Suppressor macrophage treated with lipopolysaccharide for 1 hour (primary cell): ENCODE measurements at places on chromosomes 6 and 20.
A peak's percentile ranks its signal among the peaks of the same experiment; 100 is the strongest.

DNA sequence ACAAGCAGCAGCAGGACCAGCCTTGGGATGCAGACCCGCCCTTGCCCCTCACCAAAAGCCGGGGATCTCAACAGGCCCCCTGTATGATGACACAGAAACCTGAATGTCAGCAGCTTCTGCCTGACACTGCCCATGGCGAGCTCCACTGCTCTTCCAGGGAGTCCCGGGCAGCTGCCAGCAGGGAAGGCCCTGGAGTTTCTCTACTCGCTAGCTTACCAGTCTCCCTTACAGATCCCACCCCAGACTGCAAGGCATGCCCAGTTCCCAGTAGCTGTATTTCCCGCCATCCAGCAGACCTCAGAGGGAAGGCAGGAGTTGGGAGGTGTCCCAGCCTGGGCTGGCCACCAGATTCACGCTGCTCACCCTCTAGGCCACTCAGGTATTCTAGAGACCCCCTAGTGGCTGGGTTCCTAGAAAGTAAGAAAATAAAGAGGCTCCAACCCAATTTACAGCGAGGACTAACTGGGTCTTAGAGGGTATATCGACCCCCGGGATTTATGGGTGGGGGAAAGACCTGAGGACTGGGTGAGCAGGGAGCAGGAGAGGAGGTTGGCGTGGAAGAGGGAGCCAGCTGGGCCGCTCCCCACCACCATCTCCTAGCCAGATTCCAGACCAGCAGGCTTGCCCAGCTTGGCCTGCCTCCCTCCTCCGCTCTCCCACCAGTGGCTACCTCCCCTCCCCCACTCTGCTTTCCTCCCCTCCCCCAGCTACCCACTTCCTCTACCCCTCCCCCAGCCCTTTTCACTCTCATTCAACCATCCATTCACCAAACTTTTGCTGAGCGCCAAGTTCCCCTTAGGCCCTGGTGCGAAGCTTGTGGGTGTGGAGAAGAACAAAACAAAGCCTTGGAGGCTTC, 9.7 kb upstream of the HMGA1 start:
- DNase-seq, result peak; percentile 63

GRCh38 chr20:56872620-56873458, 243.7 kb downstream of the TFAP2C start:
- DNase-seq, result no peak

GRCh38 chr6:140355476-140355875, 981.0 kb upstream of the CITED2 start:
- DNase-seq, result no peak

DNA sequence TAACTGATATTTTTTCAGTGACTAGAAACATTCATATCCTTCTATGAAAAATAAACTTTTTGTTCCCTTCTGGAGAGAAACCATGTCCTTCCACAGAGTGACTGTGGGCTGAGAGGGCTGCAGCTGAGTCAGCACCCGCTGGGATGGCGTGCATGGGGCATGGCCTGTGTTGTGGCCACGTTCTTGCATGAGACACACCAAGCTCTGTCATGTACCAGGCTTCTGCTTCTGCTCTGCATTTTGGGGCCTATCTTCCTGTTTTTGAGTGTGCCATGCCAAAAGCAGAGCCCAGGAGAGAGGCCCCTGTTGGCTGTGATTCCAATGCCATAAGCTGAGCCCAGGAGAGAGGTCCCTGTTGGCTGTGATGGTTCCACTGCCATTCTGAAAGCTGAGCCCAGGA, 10.8 kb downstream of the APMAP start:
- peak; percentile 80 for DNase-seq

DNA sequence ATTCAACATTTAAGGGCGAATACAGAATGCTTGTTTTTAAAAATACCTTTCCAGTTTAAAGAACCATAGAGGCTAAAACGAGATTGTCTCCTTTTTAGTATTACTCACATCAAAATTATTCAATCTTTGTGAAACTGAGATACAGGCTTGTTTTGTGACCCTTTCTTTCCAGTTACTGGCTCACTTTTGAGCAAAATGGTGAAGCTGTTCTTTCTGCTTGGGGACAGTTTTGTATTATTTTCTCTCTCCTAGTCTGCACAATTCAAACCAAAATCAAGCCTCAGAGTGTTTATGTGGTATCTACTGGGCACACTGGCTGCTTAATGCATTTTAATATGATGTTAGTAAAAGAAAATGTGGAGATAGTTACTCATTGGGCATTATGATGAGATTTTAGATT, 36.5 kb downstream of the HIVEP1 start:
- DNase-seq, result no peak

- DNase-seq, result peak; percentile 52
These were observed 146.6 kb downstream of the ZFAND3 start for GRCh38 chr6:37965964-37966676.

DNA sequence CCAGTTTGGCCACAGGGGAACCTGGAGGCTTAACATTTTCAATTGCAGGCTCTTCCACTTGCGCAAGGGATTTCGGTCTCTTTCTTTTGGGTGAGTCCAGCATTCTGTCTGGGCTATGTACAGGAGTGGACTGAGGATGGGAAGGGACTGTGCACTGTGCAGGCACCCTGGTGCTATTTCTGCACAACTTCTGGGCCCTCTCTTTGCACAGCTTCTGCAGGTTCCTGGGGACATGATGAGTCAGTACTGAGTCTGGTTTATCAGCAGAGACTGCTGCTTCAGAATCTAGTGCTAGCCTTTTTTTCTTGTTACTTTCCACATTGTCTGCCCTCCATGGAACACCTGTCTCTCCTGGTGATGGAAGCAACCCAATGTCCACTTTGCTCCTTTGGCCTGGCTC, 78.5 kb upstream of the ASF1A start:
- no peak for DNase-seq

DNA sequence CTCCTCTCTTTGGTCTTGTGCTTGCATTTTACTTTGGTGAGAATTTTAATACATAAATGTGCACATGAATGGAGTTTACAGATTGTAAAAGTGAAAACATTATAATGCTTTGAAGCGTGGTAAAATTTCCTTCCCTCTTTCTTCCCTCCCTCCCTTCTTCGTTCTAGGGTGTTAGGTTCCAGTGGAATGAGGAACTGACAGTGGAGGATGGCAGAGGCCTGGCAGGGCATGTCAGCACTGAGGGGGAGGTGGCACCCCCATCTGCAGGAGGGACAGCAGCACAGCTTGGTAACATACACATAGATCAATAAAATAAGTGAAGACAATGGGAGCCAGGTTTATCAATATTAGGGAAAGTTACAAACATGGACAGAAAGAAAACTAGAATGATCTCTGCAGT, 47.5 kb downstream of the RNASET2 start:
- DNase-seq, result peak; percentile 32

- no peak for DNase-seq
These were observed 110.5 kb downstream of the KIF16B start for GRCh38 chr20:16462711-16463110.

DNA sequence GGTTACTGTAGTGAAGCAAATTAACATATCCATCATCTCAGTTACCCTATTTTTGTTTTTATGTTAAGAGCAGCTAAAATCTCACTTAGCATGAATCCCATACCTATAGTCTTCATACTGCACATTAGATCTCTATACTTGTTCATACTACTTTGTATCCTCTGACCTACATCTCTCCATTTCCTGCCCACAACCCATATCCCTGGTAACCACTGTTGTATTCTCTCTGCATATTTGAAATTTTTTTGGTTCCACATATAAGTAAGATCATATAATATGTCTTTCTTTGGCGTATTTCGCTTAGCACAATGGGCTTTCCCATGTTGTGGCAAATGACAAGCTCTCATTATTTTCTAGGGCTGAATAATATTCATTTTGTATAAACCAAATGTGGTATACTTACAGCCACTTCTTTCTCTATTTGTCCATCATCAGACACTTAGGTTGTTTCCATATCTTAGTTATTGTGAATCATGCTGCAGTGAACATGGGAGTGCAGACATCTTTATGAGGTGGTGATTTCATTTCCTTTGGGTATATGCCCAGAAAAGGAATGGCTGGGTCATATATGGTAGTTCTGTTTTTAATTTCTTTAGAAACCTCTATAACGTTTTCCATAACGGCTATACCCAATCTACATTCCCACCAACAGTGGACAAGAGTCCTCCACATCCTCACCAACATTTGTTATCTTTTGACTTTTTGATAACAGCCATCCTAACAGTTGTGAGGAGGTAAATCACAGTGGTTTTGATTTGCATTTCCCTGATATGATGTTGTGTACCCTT, 39.8 kb downstream of the BACH2 start:
- DNase-seq, result no peak

GRCh38 chr6:167244991-167245390, 46.1 kb upstream of the UNC93A start:
- no peak for DNase-seq

DNA sequence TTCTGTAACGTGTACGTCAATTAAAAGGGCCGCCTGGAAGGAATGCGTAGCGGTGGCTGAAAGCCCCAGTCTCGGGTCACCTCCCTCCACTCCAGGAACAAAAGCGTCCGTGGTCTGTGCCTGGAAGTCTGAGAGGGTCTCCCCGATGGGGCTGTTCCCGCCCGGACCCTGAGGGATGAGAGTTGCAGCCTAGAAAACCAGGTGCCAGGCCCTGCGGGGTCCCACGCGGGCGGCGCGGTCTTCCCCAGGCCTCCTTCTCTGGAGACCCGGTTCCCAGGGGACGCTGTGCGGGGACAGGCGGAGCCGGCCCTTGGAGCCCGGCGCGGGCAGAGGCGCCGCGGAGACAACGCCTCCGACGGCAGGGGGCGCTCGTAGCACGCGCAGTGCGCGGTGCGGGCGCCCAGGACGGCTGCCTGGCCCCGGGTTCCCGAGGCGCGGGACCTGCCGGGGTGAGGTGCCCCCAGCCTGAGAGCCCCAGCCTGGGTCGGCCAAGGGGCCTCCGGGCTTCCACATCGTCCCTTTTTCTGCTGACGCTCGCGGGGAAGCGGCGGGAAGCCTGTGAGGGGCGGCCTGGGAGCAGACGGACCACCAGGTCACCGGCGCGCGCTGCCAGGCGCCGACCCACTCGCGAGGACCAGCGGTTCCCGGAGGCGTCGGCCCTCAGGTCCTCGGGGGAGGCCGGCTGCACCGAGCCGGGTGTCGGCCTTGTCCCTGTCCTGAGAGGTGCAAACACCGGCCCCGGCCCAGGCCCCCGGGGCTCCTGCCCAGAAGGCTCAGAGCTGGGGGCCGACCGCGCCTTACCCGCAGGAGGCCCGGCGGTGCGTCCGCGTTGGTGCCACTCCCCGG, 5.3 kb upstream of the FOXC1 start:
- peak; percentile 78 for DNase-seq

DNA sequence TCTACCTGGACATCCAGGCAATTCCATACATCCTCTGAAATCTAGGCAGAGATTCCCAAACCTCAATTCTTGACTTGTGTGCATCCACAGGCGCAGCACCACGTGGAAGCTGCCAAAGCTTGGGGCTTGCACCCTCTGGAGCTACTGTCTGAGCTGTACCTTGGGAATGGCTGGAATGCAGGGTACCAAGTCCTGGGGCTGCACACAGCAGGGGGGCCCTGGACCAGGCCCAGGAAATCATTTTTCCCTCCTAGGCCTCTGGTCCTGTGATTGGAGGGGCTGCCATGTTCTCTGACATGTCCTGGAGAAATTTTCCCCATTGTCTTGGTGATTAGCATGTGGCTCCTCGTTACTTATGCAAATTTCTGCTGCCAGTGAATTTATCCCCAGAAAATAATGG, 391.9 kb upstream of the CHD6 start:
- no peak for DNase-seq

- DNase-seq, result no peak
These were observed 114.8 kb downstream of the TBXT start for GRCh38 chr6:166052837-166053236.

DNA sequence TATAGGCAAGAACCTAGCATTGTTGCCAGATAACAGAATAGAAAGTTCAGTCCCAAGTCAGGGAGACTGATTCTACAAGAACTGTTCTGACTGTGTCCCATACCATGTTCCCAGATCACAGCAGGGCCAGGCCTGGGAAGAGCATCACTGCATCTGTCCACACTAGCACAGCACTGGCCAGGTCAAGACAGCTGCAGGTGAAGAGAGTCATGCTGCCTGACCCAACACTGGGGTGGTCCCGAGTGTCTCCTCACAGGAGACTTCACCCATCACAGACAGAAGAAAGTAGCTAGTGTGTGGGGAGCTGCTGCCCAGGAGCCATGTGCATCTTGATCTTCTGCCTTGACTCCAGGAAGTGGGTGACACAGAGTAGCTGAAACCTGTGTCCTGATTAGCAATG, 1.3 kb upstream of the CST9L start:
- no peak for DNase-seq

DNA sequence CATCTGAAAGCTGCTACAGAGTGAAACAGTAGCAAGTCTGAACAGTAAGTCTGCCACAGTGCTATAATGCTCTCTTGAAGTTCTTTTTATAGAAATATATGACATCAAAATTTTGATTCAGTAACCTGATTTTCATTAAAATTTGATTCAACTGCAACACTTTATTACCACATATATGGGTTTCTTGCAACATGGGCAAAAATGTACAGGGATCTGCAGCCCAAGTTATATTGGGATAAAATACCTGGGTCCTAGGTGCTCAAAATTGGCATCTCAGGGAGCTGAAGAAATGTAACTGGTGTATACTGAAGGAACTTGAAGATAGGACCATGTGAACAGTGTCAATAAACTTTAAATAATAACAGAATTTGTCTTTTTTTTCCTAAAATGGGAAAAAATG, 10.8 kb downstream of the ROMO1 start:
- peak; percentile 0 for DNase-seq

GRCh38 chr6:47419621-47420020, 58.0 kb upstream of the CD2AP start:
- DNase-seq, result no peak

DNA sequence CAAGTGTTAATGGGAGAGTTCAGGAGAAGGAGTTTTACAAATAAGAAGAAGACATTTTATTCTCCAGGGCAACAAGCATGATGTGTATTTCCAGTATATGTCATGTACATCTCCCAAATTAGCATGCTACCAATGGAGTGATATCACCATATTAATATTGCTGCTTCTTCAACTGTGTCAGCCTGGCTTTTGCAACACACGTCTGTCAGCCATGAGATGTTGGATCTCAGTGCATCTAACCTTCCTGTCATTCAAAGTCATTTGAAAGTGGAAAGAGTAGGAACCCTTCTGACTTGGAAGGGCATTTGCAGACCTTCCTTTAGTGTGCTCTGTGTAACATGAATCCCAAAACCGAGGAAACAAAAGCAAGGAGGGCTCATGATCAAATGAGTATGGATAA, 284.1 kb downstream of the ZNF217 start:
- no peak for DNase-seq

DNA sequence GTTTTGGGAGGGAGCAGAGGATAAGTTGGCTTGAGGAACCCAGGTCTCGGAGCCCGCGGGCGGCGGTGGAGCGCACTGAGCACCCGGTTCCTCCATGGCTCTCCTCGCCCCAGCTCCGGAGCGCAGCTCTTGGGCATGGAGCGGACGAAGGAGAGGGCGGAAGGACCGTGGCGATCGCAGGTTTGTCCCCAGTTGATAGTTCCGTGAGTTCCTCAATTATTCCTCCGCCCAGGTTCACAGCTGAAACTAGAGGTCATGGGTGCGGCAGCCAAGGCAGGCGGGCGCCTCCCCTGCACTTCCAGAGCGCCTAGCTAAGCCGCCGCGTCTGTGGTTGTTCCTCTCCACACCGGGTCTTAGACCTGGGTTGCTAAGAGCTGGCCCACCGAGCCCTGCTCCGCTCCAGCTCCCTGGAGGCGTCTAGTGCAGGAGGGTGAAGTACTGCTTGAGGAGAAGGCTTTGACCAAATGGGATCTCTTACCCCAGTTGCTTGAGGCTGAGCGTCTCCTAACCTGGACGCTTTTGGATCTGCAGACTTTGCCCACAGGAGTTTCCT, at the start of gene HTR1B:
Gene HTR1B, minus strand, starts transcription at position 184 of the 553 bp plus-strand sequence. Its CDS starts 88 bp downstream, at position 96.
- DNase-seq, result no peak

GRCh38 chr20:31975874-31976273, 7.9 kb downstream of the XKR7 start:
- no peak for DNase-seq

- DNase-seq, result no peak
These were observed 21.6 kb downstream of the FKBP1A start for GRCh38 chr20:1371202-1371782.
